A549 treated with RU486 at 1 μM for 4 hours (cell line): ENCODE measurements at places on chromosomes 2 and 18. TPM values are rescaled to one million over a fixed set of nuclear protein-coding genes. Genes with fewer than 3 reads are reported as not detected.

Gene ASB18
- total RNA-seq: not detected in 5 replicates

Gene RRM2
- 185 to 280 TPM (median 213 TPM) in 5 replicates for total RNA-seq

Gene ACVR1C
- total RNA-seq: 0.01 to 0.06 TPM in 2 of 5 replicates, not detected in the others

Gene AQP12B
- total RNA-seq: not detected in 5 replicates

Gene TMEM237
- total RNA-seq: 15.7 to 20.3 TPM (median 19.6 TPM) in 5 replicates

Gene UGT1A10
- total RNA-seq: 0.15 to 0.17 TPM in 2 of 5 replicates, not detected in the others

Gene ABCA12
- 0.14 to 0.42 TPM (median 0.22 TPM) in 5 replicates for total RNA-seq

Gene PRPF40A
- total RNA-seq: 55.7 to 97.5 TPM (median 84.6 TPM) in 5 replicates

Gene SNED1
- total RNA-seq: 0.30 to 1.1 TPM (median 0.53 TPM) in 5 replicates

Gene NAT8
- total RNA-seq: not detected in 5 replicates
